ENCODE measurements at places on chromosomes 6 and 20. TPM values are rescaled to one million over a fixed set of nuclear protein-coding genes. Genes with fewer than 3 reads are reported as not detected.

CRISP2 gene
- not detected for total RNA-seq

LRFN2 gene
- total RNA-seq: not detected

ADAT2 gene
- 2.7 TPM for total RNA-seq

RAET1L gene
- total RNA-seq: not detected

SLPI gene
- not detected for total RNA-seq

TMX4 gene
- total RNA-seq: 33.6 TPM

SLC18B1 gene
- 19.4 TPM for total RNA-seq

CRIP3 gene
- total RNA-seq: not detected

SFT2D1 gene
- 73.6 TPM for total RNA-seq

CGA gene
- total RNA-seq: 26.6 TPM

BPIFB2 gene
- not detected for total RNA-seq

CNR1 gene
- 0.64 TPM for total RNA-seq

ECT2L gene
- not detected for total RNA-seq

ZBTB2 gene
- total RNA-seq: 24.5 TPM

DAAM2 gene
- total RNA-seq: 1.3 TPM

WFDC2 gene
- total RNA-seq: not detected

C6orf163 gene
- not detected for total RNA-seq

CDH22 gene
- not detected for total RNA-seq

ADGB gene
- not detected for total RNA-seq

PBOV1 gene
- not detected for total RNA-seq

EDN1 gene
- 12.5 TPM for total RNA-seq

GRM1 gene
- total RNA-seq: 0.02 TPM

EPPIN gene
- not detected for total RNA-seq

OARD1 gene
- 23.0 TPM for total RNA-seq

PPP1R16B gene
- total RNA-seq: not detected

COL19A1 gene
- total RNA-seq: not detected

ARFGAP1 gene
- total RNA-seq: 35.3 TPM

WFDC10B gene
- not detected for total RNA-seq

RALGAPB gene
- 30.5 TPM for total RNA-seq

LST1 gene
- total RNA-seq: not detected

CRISP3 gene
- total RNA-seq: not detected

HLA-DPA1 gene
- 2.0 TPM for total RNA-seq
